Ammon's horn (tissue), 1 donor: ENCODE measurements at places on chromosomes 5 and 9.
A peak's percentile ranks its signal among the peaks of the same experiment; 100 is the strongest.

- DNase-seq, result no peak
Observed at GRCh38 chr5:168066536-168067208, 224.8 kb upstream of the WWC1 start.

DNA sequence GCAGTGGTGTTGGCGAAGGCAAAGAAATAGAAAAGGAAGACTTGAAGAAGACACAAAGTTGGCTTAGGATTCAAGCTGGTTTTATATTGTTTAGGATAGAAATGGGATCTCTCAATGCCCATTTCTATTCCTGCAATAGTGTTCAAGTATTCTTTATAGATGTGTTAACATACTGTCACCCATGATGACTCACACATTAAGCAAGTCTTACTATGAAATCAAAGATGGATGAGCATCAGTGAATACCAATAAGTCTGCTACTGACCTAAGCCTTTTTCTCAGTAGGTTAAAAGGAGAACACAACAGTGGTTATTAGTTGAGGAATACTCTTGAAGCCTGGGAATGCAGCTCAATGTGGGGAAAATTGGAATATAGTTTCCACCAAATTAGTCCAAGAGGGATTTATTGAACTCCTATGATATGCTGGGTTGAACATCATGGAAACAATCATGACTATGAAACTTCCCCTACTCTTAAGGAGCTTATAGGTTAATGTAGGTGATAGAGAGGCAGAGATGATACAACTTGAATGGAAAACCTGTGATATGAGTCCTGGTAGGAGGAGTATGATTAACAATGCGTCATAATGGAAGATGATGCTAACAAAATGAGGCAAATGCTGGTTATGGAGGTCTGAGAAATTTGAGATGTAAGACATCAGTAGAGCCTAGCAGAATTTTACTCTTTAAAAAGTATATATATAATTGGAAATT lies 417.1 kb upstream of the DAP start:
- DNase-seq, result no peak

GRCh38 chr5:36722900-36723299 lies 116.5 kb downstream of the SLC1A3 start:
- DNase-seq, result no peak

DNA sequence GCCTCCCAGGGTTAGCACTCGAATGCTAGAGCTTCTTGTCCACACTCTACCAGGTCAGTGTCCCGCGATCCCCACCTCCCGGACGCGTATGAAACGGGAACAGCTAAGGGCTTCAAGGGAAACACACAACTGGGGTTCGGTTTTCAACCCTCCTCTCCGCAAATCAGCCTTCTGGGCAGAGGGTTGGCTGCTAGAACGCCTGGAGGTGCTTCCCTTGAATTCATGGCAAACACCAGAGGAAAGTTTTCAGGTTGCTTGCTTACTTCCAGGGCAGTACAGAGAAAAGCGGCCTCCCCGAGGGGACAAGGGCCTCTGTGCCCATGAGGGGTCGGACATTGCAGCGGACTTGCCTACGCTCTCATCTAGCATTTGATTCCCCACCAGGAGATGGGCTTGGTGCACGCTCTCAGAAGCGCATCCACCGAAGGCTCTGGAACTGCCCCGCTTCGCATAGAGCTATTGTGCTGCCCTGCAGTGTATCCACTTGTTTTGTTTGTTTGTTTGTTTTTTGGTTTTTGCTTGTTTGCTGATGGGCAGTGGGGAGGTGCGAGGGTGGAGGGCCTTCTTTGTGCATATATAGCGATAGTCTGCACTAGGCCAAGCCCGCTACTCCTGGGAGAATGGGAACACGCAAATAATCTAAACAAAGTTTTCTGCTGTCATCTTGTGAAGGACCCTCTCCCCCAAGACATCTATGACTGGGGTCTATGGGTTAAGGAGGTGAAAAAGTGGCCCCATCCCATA lies 1.3 kb upstream of the DMRT3 start:
- no peak for DNase-seq

DNA sequence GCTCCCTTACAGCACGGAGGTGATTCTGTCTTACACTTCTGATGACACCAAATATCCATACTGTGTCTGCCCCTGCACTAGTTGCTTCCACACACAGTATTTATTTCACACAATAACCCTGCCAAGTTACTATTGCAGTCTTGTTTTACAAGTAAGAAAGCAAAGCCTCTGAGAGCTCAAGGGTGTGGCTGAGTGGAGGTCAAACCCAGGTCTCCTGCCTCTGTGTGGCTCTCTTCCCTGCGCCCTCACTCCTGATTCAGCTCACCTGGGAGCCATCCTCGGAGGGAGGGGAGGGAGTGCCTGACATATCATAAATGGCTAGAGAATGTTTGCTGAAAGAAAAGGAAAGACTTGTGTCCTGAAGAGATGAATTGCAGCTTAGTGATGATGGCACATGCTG lies 41.0 kb downstream of the MVB12B start:
- no peak for DNase-seq

DNA sequence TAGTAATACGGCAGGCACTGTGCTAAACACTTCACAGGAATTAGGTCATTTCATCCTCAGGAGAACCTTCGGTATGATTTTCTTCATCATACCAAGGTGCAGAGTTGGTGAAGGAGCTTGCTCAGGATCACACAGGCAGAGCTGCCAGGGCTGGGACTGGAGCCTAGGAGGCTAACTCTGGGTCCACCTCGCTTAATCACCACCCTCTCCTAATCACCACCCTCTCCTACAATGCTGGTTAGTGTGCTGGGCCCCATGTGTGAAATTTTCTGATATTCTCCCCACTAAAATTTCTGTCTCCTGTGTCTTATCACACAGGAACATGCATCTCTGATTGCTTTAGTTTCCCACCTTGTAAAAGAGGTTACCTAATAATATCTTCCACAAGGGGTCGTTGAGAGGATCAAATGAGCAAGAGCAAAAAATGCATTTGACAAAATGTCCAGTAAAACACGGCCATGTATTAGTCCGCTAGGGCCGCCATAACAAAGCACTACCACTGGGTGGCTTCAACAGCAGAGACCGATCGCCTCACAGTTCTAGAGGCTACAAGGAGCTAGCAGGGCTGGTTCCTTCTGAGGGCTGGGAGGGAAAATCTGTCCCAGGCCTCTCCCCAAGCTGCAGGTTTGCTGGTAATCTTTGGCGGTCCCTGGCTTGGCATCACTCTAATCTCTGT lies 128.2 kb upstream of the NFIB start:
- no peak for DNase-seq

DNA sequence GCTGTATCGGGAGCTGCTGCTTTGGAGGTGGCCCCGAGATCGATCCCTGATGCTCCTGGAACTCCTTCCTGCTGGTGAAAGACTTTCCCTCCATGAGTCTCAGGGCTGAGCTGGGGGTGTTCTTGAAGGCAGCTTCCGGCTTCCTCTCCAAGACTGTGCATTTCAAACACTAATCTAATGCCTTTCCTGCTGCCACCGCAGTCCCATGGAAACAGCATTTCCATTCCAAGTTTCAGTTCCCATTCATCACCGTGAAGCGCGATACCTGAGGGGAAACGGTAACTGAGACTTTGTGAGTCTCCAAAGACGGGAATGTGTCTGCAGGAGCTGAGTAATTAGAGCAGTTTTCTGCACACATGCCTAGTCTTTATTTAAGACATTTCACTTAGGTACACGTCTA lies 230.1 kb downstream of the PAX5 start:
- DNase-seq, result no peak

DNA sequence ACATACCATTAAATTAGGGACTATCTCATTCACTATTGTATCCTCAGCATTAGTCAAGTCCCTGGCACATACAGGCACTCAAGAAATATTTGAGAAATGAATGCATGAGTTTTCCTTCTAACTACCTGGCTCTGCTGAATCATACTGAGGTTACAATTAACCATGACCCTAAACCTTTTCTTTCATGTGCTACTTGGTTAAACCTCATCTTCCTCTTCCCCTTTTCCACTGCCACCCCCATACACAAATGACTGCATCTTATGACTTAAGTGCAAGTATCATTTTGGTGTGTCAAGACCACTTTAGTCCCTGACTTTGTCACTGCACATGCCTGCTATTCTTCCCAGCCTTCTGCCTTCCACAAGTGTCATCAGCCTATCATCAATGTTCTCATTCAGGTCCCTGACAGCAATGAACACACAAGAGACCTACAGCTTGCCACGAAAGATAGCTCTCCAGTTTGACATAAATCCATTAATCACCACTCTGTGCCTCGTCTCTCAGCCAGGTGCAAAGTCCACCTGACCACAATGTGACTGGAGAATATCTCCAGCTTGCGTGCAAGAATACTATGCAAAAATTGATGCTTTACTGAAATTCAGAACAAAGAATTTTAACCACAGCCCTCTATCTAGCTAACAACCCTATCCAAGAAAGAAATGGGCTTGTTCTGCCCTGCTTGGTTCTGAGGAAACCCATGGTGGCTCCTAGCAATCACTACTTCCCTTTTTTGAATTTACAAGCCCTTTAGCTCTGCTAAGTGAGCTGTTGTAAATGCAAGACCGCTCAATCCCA lies 74.5 kb downstream of the MAPKAP1 start:
- peak; percentile 34 for DNase-seq

- DNase-seq, result peak; percentile 92
Observed at GRCh38 chr5:43066799-43067741, 27.0 kb upstream of the ANXA2R start.
